NCI-H460 (cell line): ENCODE measurements at places on chromosomes 6 and 20. TPM values are rescaled to one million over a fixed set of nuclear protein-coding genes. Genes with fewer than 3 reads are reported as not detected.

GRCh38 chr6:43495409-43495941 is 14.7 kb downstream of the LRRC73 start:
- peak; percentile 17 for DNase-seq

DNA sequence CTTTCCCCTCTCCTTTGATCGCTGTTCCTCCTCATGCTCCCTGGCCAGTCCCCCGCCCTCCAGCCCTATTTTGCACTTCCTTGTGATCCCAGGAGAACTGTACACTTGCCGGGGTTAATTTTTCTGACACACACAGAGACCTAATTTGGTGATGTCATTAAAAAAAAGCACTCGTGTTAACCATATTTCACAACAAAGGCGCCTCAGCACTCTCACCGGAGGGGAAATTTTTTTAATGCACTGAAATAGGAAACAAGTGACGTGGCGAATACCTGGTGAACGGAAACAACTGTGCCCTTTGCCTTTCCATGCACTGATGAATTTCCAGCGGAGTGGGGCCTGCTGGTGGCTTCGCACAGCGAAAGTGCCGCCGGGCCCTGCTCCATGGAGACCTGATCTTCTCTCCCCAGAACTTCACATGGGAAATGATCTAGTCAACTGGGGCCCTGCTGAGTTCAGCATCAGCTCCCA is 53.9 kb upstream of the TAGAP start:
- DNase-seq, result no peak

- peak; percentile 20 for DNase-seq
Observed at GRCh38 chr6:100657678-100658330, 193.1 kb upstream of the SIM1 start.

- no peak for DNase-seq
Observed at GRCh38 chr6:135185483-135185882, 4.4 kb downstream of the MYB start.

DNA sequence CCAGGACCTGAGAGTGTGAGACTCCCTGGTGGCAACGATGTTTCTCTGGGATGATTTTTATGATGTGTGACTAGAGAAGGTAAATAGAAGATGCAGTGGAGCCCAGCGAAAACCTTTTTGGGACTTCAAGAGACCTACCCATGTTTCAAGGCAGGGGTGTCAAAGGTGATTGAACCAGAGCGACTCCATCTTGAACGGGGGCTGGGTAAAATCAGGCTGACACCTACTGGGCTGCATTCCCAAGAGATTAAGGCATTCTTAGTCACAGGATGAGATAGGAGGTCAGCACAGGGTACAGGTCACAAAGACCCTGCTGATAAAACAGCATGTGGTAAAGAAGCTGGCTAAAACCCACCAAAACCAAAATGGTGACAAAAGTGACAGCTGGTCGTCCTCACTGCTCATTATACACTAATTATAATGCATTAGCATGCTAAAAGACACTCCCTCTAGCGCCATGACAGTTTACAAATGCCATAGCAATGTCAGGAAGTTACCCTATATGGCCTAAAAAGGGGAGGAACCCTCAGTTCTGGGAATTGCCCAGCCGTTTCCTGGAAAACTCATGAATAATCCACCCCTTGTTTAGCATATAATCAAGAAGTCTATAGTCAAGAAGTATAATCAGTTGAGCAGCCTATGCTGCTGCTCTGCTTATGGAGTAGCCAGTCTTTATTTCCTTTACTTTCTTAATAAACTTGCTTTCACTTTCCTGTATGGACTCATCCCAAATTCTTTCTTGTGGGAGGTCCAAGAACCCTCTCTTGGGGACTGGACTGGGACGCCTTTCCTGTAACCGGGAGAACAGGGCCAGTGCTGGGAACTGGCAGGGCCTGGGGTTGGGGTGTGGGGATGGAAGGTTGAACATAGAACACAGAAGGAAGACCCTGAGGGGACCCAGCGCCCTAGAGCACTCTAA is 526.4 kb downstream of the QKI start:
- DNase-seq, result no peak

- DNase-seq, result no peak
Observed at GRCh38 chr6:156510242-156510641, 266.9 kb upstream of the ARID1B start.

HLA-DRB5 gene
- total RNA-seq, result 0.20 TPM in 1 of 2 replicates, not detected in the other

- DNase-seq, result no peak
Observed at GRCh38 chr20:46774943-46775560, 65.6 kb downstream of the SLC2A10 start.

DNA sequence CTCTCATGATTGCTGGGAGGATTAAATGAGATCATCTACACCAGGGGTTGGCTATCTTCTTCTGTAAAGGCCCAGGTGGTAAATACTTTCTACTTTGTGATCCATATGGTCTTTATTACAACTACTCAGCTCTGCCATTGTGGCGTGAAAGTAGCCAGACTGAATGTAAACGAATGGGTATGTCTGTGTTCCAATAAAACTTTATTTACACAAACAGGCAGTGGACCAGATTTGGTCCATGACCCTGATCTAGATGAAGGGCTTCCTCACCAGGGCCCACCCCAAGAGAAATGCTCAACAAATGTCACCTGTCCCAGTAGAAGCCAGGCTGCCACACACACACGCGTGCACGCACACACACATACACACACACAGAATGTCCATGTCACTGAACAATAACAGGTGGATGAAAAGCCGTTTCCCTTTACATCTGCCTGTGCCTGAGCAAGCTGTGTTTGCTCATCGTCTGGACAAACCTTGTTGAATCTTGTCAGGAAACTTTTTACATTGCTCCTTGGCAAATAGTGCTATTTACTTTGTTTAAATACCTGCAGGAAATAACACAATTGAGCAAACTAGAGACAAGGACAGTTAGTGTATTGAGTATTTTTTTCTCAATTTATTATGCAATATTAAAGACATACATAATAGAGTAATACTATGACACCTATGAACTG is 114.3 kb downstream of the EYA2 start:
- DNase-seq, result no peak

DNA sequence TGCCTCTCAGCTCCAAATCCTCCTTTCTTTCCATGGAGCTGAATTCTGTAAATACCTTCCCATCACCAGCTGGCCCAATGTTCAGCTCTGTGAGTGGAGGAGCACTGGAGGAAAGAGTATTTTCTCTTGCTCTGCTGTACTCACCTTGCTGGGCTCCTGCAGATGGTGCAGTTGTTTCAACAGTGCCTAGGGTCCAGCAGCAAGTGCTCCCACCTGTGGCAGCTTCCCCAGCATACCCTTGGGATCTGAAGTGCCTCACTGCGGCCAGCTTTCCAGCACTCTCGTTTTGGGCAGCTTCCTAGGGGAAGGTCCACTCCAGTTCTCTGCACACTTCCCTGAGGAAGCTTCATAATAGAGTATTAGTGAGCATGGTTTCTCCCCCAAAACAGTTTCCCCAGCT is 170.9 kb downstream of the ARHGAP18 start:
- DNase-seq, result no peak

DNA sequence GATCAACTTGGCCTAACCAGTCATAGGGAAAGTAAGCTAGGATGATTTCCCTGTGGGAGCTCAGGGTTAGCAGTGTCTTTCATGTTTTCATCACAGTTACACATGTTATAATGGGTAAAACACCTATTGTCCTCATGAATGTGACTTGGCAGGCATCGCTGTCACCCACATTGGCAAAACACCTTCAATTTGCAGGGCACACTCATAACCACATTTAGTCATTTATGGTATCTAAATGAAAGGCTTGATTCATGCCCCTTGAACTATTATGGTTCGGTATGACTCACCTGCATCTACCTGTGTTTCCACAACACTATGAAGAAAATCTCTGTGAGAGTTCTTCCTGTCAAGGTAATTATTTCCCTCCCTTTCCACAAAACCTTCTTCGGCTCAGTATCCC is 49.2 kb downstream of the FRK start:
- no peak for DNase-seq

PPP1R14C gene
- total RNA-seq, result not detected in 2 replicates

BPIFB4 gene
- not detected in 2 replicates for total RNA-seq

DNA sequence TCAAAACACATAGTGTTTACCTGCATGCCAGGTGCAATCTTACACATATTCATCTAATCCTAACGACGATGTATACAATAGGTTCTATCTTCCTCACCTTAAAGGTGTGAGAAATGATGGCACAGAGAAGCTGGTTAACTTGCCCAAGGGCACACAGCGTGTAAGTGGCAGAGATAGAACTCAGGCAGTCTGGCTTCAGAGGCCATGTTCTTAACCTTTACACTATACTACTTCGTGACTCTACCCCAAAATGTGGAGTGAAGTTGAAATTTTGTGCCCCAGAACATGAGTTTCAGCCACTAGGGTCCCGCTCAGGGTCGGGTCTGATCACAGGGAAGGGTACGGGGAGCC is 584 bp downstream of the VPS52 start:
- no peak for DNase-seq
